ENCODE measurements at places on chromosomes 13 and 19. TPM values are rescaled to one million over a fixed set of nuclear protein-coding genes. Genes with fewer than 3 reads are reported as not detected.
A peak's percentile ranks its signal among the peaks of the same experiment; 100 is the strongest.

SBSN gene
- 0.18 TPM for total RNA-seq

VSTM1 gene
- not detected for total RNA-seq

IQCN gene
- 1.3 TPM for total RNA-seq

CPAMD8 gene
- total RNA-seq = 1.9 TPM

PODNL1 gene
- total RNA-seq = 3.3 TPM

- no peaks in the 10 kb centered on the region for H3K36me3 ChIP-seq
- peaks cover 6% of the 10 kb centered on the region for H3K4me1 ChIP-seq
- H3K4me3 ChIP-seq = no peak overlapping the region
- H3K27ac ChIP-seq = no peak overlapping the region
- DNase-seq = peak; percentile 12
These were observed 3.7 kb upstream of the TYROBP start for GRCh38 chr19:35911790-35912189.

DNA sequence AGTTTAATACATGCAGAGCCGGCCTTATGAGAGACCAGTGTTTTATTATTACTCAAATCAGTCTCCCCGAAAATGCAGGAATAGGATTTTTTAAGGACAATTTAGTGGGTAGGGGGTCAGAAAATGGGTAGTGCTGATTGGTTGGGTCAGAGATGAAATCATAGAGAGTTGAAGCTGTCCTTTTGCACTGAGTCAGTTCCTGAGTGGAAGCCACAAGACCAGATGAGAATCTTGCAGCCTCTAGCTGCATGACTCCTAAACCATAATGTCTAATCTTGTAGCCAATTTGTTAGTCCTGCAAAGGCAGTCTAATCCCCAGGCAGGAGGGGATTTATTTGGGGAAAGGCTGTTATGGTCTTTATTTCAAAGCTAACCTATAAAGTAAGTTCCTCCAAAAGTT lies 1163.9 kb downstream of the DIAPH3 start:
- peak; percentile 31 for DNase-seq
- no peak overlapping the region for H3K27ac ChIP-seq
- H3K4me1 ChIP-seq = no peaks in the 10 kb centered on the region
- no peaks in the 10 kb centered on the region for H3K27me3 ChIP-seq
- H3K4me3 ChIP-seq = no peak overlapping the region
- no peaks in the 10 kb centered on the region for H3K36me3 ChIP-seq

DNA sequence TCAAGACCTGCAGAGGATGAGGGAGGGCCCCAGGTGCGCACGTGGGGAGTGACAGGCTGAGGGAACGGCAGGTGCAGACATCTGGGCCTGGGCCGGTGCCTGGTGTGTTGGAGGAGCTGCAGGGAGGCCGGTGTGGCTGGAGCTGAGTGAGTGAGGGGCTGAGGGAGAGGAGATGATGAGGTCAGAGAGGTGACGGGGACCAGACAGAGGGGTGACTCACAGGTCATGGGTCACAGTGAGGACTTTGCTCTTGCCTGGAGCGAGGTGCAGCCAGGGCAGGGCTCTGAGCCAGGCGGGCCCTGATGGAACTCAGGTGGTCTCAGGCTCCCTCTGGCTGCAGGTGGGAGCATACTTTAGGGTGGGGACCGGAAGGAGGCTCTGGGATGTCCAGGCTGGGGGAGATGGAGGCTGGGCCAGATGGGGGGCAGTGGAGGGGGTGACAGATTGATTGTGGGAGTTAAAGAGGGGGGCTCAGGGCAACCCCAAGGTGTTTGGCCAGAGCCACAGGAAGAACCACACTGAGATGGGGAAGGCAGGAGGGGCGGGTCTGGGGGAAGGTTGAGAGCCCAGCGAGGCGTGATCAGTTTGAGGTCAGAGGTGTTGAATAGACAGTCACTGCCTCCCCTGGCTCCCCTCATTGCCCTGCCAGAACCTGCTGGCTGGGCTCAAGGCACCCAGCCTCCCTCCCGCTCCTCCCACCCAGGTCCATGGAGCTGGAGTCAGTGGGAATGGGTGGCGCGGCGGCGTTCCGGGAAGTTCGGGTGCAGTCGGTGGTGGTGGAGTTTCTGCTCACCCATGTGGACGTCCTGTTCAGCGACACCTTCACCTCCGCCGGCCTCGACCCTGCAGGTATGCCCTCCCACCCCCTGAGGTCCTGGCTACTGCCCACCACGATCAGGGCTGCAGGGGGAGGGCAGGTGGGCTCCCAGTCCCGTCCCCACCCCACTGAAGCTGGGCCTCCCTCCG lies 8.4 kb downstream of the ARHGAP33 start:
- no peaks in the 10 kb centered on the region for H3K27me3 ChIP-seq
- H3K36me3 ChIP-seq = no peaks in the 10 kb centered on the region
- no peak for DNase-seq

DNA sequence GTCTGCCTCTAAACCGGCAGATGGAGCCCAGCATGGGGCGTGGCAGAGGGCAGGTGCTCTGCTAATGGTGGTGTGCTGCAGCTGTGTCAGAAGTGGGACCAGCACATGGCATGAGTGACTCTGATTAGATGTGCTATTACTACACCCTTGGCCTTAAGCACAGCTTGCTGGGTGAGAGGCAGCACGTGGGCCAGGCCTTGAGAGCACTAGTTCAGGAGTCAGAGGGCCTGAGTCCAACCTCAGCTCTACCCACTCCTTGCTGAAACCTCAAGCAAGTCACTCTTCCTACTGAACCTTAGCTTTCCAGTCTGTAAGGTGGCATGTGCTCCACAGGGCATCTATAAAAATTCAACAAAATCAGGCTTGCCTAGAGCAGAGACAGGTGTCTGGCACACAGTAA lies 22.7 kb downstream of the AKT2 start:
- no peak overlapping the region for H3K4me3 ChIP-seq
- no peaks in the 10 kb centered on the region for H3K27me3 ChIP-seq
- H3K4me1 ChIP-seq = no peaks in the 10 kb centered on the region
- peaks cover 3% of the 10 kb centered on the region for H3K36me3 ChIP-seq

DNA sequence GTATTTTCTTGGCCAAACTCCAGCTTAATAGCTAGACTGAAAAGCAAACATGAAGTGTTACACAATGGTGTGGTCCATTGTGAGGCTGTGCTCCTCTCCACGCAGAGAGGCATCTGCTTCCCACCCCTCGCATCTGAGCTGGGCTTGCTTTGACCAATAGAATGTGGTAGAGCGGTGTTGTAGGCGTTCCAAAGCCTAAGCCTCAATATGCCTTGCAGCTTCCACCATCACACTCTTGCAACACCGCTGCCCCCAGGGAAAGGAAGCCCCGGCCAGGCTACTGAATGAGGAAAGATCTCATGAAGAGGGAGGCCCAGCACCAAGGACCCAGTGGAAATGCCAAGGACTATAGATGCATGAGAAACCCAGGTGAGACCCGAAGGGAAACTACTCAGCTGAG lies 9.4 kb downstream of the FLT1 start:
- no peaks in the 10 kb centered on the region for H3K4me1 ChIP-seq
- no peak for DNase-seq
- no peak overlapping the region for H3K27ac ChIP-seq
- H3K36me3 ChIP-seq = no peaks in the 10 kb centered on the region
- peaks cover 19% of the 10 kb centered on the region for H3K27me3 ChIP-seq
- H3K4me3 ChIP-seq = no peak overlapping the region

DNA sequence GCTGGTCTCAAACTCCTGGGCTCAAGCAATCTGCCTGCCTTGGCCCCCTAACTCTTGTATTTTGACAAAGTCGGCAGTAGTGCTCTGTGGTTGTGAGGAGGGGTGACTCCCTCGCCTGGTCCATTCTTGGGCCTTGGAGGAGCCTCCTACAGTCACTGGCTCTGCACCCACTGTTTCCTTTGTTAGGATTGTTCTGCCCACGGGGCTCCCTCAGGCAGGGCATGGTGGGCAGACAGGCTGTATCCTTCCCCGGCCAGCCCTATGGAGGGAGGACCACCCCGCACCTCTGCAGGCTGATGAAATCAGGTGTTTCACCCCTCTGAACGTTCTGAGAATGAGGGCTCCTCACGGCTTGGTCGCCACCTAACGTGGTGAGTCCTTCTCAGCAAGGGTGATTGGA lies 9.2 kb downstream of the FCAR start:
- H3K27me3 ChIP-seq = no peaks in the 10 kb centered on the region
- H3K4me3 ChIP-seq = no peak overlapping the region
- DNase-seq = no peak
- H3K27ac ChIP-seq = no peak overlapping the region
- no peaks in the 10 kb centered on the region for H3K36me3 ChIP-seq
- H3K4me1 ChIP-seq = no peaks in the 10 kb centered on the region

- no peaks in the 10 kb centered on the region for H3K27me3 ChIP-seq
- H3K27ac ChIP-seq = no peak overlapping the region
- peaks cover 3% of the 10 kb centered on the region for H3K36me3 ChIP-seq
These were observed 2.4 kb downstream of the CD320 start for GRCh38 chr19:8305798-8306197.

GRCh38 chr13:71864986-71865873 lies 1.8 kb downstream of the DACH1 start:
- H3K27me3 ChIP-seq = peaks cover 35% of the 10 kb centered on the region
- peak overlapping the region; percentile 65 for H3K4me3 ChIP-seq
- H3K36me3 ChIP-seq = no peaks in the 10 kb centered on the region

- peak overlapping the region; percentile 92 for H3K27ac ChIP-seq
- no peaks in the 10 kb centered on the region for H3K36me3 ChIP-seq
- H3K4me1 ChIP-seq = peaks cover 25% of the 10 kb centered on the region
- DNase-seq = no peak
- no peaks in the 10 kb centered on the region for H3K27me3 ChIP-seq
- peak overlapping the region; percentile 77 for H3K4me3 ChIP-seq
These were observed 23.4 kb downstream of the IPO5 start for GRCh38 chr13:97976610-97977521.

GRCh38 chr13:48131533-48131932 lies 36.6 kb upstream of the MED4 start:
- no peak overlapping the region for H3K4me3 ChIP-seq
- H3K4me1 ChIP-seq = no peaks in the 10 kb centered on the region
- no peak overlapping the region for H3K27ac ChIP-seq
- no peak for DNase-seq
- no peaks in the 10 kb centered on the region for H3K36me3 ChIP-seq

DNA sequence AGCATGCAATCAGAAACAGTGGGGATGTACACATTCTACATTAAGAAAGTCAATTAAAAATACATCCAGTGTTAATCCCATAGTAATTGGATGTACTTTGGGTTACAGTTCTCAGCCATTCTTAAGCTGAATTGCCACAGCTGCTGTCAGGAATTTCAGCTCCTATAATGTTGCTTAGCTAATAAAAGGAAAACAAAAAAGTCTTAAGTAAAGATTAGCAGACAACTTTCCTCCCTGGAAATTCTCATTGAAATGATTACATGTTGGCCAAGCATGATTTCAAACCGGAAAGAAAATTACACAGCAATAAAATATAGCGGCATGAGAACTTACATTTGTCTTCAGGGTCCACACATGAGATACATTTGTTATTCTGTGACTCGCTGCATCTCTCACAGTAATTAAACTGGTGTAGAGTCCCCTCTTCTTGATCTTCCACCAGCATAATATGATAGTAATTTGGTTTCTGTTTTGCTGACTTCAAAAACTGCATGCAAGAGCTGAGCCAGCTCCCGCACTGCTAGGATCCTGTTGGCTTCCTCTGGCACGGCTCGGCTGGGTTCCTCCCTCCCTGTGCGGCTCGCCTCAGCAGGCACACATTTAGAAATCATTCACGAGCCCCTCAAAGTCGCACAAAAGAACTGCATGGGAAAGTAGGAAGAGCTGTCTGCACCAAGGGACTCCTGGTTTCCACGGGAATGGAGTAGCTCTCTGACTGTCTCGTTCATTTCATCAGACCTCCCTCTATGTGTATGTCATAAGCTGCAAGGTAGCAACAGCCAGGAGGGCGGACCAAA lies at the start of gene HTR2A:
Gene HTR2A (minus strand): TSS at position 713 of the 797 bp plus-strand sequence. CDS start 1,147 bp downstream, outside the sequence.
- peak within 1 kb of the TSS; percentile 60 for H3K4me3 ChIP-seq
- peaks cover 17% of the 10 kb centered on the region for H3K27me3 ChIP-seq
- no peaks in the 10 kb centered on the region for H3K36me3 ChIP-seq
- DNase-seq = no peak

DNA sequence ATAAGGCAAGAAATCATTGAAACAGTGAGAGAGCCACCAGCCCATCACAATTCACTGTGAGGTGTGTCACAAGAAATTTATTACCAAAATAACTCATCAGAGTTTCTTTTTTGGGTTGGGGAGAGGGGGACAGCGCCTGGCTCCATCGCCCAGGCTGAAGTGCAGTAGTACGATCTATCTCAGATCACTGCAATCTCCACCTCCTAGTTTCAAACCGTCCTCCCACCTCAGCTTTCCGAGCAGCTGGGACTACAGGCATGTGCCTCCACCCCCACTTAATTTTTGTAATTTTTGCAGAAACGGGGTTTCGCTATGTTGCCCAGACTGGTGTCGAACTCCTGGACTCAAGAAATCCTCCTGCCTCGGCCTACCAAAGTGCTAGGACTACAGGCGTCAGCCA lies 3.6 kb downstream of the IFNL1 start:
- peaks cover 23% of the 10 kb centered on the region for H3K27me3 ChIP-seq
- no peak overlapping the region for H3K27ac ChIP-seq
- H3K36me3 ChIP-seq = no peaks in the 10 kb centered on the region
- H3K4me1 ChIP-seq = no peaks in the 10 kb centered on the region
- DNase-seq = no peak

- no peaks in the 10 kb centered on the region for H3K4me1 ChIP-seq
- H3K27ac ChIP-seq = no peak overlapping the region
- DNase-seq = no peak
- H3K4me3 ChIP-seq = no peak overlapping the region
- no peaks in the 10 kb centered on the region for H3K27me3 ChIP-seq
- no peaks in the 10 kb centered on the region for H3K36me3 ChIP-seq
These were observed 314.7 kb downstream of the FOXO1 start for GRCh38 chr13:40351537-40352379.
